ENCODE measurements at places on chromosomes 6 and 20.

GRCh38 chr6:7668936-7669335 lies 57.0 kb upstream of the BMP6 start:
- DNase-seq = no peak

- no peak for DNase-seq
These were observed 73.0 kb upstream of the BTBD3 start for GRCh38 chr20:11844691-11845090.

DNA sequence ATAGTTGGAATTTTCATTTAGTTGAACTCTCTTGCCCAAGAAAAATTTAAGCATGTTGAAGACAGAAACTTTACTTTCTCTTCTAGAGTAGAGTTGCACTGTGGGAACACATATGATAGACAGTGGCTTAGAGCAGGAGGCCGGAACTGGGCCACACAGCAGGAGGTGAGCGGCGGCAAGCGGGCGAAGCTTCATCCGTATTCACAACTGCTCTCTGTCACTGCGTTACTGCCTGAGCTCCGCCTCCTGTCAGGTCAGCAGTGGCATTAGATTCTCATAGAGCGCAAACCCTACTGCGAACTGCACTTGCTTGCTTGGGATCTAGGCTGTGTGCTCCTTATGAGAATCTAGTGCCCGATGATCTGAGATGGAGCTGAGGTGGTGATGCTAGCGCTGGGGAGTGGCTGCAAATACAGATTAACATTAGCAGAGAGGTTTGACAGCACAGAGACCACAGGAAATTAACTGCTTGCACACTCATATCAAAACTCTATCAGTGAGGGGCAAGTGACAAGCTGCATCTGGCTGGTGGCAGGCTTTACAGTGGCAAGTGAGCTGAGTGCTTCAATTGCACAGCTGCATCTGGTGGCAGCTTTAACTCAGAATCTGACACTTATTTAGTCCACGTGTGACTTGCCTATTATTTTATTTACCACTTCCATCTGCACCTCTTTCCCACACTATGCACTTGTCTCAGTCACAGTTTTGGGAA lies 174.9 kb upstream of the C6orf118 start:
- DNase-seq = no peak

DNA sequence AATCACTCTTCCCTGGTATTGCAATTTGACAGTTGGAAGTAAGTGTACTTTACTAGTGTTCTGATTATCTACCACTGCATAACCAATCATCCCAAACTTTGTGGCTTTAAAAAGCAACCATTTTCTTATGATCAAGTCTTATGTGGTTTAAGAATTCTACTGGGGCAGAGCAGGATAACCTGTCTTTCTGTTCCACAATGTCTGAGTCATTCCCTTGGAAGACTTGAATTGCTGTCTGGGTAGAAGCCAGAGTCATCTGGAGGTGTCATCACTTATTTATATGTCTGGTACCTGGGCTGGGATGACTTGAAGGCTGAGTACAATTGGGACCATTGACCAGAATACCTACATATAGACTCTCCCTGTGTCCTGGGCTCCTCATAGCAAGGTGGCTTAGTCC lies 644.3 kb downstream of the HDGFL1 start:
- no peak for DNase-seq

GRCh38 chr20:61968036-61968810 lies 97.5 kb downstream of the TAF4 start:
- DNase-seq = no peak

DNA sequence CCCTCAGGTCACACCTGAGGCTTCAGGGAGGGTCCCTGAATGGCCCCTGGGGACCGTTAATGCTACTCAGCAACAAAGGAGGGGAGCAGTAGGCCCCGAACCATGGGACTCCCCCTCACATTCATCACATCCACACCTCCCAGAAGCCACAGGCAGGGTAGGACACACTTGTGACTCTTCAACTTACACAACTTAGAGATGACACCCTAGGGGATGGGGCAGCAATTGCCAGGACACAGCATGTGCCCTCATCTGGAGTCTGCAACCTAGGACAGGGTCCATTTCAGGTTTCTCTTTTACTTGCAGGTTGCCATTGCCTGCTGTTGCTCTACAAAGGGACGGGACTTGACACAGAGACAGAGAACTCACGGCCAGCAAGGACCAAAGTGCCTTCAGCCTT lies 770 bp downstream of the ULBP3 start:
- no peak for DNase-seq

DNA sequence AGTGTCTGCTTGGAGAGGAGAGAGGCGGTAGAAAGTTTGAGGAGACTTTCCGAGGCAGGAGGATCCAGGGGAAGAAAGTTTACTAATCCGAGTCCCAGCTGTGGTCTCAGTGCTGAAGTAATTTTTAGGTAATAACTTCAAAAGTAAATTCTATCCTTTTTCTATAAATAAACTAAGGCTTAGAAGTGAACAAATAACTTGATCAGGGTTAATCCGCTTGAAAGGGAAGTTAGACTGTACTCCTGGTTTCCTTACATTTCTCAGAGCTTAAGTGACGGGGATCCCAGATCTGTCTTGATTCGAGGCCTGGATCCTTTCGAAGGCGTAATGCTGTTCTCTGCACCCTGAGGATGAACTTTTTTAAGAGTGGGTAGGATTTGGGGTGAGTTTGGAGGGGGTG lies 2.6 kb downstream of the STK35 start:
- no peak for DNase-seq

DNA sequence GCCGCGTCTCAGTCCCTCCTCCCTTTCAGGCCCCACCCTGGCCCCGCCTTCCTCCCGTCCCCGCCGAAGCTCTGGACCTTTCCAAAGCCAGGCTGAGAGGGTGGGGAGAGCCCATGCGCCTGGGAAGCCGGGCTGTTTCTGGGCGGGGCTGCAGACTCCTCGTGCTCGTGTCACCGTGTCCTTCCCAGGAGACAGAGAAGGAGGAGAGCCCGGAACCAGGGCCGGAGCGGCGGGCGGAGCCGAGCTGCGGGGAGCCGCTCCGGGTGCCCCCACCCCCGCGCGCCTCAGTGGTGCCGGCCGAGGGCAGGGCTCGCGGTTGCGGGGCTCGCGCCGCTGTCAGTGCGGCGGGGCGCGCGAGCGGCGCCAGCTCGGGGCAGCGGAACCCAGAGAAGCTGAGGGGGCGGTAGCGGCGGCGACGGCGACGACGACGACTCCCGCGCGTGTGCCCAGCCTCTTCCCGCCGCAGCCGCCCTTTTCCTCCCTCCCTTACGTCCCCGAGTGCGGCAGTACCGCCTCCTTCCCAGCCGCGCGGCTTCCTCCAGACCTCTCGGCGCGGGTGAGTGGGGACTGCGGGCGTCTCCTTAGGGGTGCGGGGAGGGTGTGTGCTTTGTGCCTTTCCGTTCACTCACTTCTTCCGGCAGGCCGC lies at the start of gene RALY:
RALY (plus strand) TSS at position 336 of the 646 bp plus-strand sequence. CDS start 78,164 bp downstream, outside the sequence.
- no peak for DNase-seq

- no peak for DNase-seq
These were observed 72.3 kb downstream of the CDYL start for GRCh38 chr6:4848382-4849068.

DNA sequence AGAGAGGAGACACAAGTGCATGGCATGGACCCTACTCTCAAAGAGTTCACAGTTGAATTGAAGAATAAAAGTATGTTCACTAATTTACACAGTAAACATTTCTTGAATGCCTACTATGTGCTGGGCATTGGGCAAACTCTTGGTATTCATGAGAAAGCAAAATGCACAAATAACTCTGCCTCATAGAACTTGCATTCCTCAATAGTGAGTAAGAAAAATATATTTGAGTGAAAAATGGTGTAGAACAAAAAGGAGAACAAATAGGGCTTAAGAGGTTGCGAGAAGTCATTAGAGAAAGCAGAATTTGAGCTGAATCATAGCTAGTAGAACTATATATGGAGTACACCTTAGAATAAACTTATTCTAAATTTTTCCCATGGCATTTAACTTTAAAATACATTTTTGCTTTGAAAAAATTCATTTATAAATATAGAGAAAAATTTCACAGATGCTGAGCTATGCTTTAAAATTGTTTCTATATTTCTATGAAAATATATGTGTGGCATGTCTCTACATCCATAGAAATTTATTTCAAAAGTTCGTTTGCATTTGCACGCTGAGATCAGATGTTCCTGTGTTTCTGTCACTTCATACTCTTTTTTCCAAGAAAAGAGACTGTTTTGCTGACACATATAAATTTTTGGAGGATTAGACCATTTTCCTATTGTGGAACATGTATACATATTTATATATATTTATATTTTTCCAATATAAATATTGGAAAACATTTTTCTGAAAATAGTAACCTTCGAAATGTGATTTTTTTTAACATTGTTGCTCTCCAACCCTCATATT lies 236.1 kb downstream of the KCNQ5 start:
- no peak for DNase-seq

DNA sequence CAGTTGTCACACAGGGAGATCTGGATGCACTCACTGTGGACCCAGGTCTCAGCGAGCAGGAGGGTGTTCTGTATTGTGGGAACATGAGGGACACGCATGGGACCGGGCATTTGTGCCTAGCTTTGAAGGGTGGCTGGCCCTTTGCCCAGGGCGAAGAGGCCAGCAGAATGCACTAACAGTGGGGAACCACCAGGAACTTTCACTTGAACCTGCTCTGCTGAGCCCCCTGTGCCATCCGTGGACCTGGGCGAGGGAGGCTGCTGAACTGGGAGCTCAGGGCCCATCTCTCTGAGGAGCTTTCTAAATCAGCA lies 1.2 kb upstream of the ULBP2 start:
- no peak for DNase-seq

- DNase-seq = no peak
These were observed 8.1 kb downstream of the TFAP2B start for GRCh38 chr6:50826803-50827202.

- DNase-seq = peak; percentile 67
These were observed at the start of gene DTNBP1 for GRCh38 chr6:15662326-15663129. Gene DTNBP1, minus strand, starts transcription at chr6:15663028. Its CDS starts 159 bp downstream, at chr6:15662869.

Data from NCI-H2029 treated with DMSO at 0.1 percent for 48 hours (cell line).